ENCODE measurements at places on chromosomes 12 and 14.

GRCh38 chr12:121767525-121768016, 25.9 kb downstream of the RHOF start:
- peaks cover 3% of the 10 kb centered on the region for H3K4me1 ChIP-seq
- no peak for DNase-seq
- no peaks in the 10 kb centered on the region for H3K27me3 ChIP-seq
- no peak overlapping the region for H3K27ac ChIP-seq

GRCh38 chr14:67602995-67603545, 3.0 kb upstream of the PIGH start:
- no peaks in the 10 kb centered on the region for H3K36me3 ChIP-seq

DNA sequence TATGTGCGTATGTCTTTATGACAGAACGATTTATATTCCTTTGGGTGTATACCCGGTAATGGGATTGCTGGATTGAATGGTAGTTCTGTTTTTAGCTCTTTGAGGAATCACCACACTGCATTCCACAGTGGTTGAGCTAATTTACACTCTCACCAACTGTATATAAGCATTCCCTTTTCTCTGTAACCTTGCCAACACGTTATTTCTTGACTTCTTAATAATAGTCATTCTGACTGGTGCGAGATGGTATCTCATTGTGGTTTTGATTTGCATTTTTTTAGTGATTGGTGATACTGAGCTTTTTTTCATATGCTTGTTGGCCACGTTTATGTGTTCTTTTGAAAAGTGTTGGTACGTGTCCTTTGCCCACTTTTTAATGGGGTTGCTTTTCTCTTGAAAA, 49.7 kb downstream of the FRS2 start:
- no peak overlapping the region for H3K4me3 ChIP-seq
- peaks cover 11% of the 10 kb centered on the region for H3K4me1 ChIP-seq
- H3K27me3 ChIP-seq = no peaks in the 10 kb centered on the region
- no peaks in the 10 kb centered on the region for H3K36me3 ChIP-seq
- no peak overlapping the region for H3K27ac ChIP-seq

- H3K4me1 ChIP-seq = peaks cover 24% of the 10 kb centered on the region
- H3K4me3 ChIP-seq = no peak overlapping the region
- no peaks in the 10 kb centered on the region for H3K27me3 ChIP-seq
- H3K27ac ChIP-seq = no peak overlapping the region
- DNase-seq = no peak
Measured at GRCh38 chr14:102633906-102634595, 41.6 kb downstream of the RCOR1 start.

- peaks cover 11% of the 10 kb centered on the region for H3K4me1 ChIP-seq
- DNase-seq = peak; percentile 54
- H3K36me3 ChIP-seq = peaks cover 3% of the 10 kb centered on the region
- peaks cover 13% of the 10 kb centered on the region for H3K27me3 ChIP-seq
Measured at GRCh38 chr14:22822571-22823098, 7.1 kb upstream of the MRPL52 start.

- no peak overlapping the region for H3K27ac ChIP-seq
- no peaks in the 10 kb centered on the region for H3K4me1 ChIP-seq
- H3K4me3 ChIP-seq = no peak overlapping the region
- no peak for DNase-seq
- no peaks in the 10 kb centered on the region for H3K36me3 ChIP-seq
Measured at GRCh38 chr14:101105045-101105444, 201.5 kb upstream of the RTL1 start.

- no peaks in the 10 kb centered on the region for H3K36me3 ChIP-seq
- H3K27ac ChIP-seq = no peak overlapping the region
- no peaks in the 10 kb centered on the region for H3K27me3 ChIP-seq
- no peaks in the 10 kb centered on the region for H3K4me1 ChIP-seq
- no peak for DNase-seq
Measured at GRCh38 chr12:114949058-114949820, 265.3 kb upstream of the TBX3 start.

DNA sequence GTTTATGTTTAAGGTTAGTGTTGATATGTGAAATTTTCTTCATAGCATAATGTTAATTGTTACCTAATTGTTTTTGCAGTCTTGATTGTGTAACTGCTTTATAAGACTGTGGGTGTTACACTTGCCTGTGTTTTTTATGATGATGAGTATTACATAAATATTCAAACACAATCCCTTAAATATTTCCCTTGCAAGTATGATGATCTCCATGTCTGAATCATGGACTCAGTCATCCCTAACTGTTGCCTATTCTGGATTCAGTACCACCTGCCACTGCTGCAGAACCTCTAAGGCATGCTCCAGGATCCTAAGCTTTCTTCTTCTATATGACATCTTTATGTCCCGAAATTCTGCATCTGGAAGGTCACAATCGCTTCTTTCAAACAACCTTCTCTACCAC, 246.3 kb upstream of the CLEC14A start:
- no peaks in the 10 kb centered on the region for H3K27me3 ChIP-seq
- no peaks in the 10 kb centered on the region for H3K4me1 ChIP-seq
- H3K4me3 ChIP-seq = no peak overlapping the region
- DNase-seq = no peak
- no peaks in the 10 kb centered on the region for H3K36me3 ChIP-seq

- no peak overlapping the region for H3K27ac ChIP-seq
- H3K4me3 ChIP-seq = no peak overlapping the region
- no peaks in the 10 kb centered on the region for H3K4me1 ChIP-seq
- peaks cover 63% of the 10 kb centered on the region for H3K27me3 ChIP-seq
Measured at GRCh38 chr14:54251356-54251755, 145.5 kb upstream of the CDKN3 start.

DNA sequence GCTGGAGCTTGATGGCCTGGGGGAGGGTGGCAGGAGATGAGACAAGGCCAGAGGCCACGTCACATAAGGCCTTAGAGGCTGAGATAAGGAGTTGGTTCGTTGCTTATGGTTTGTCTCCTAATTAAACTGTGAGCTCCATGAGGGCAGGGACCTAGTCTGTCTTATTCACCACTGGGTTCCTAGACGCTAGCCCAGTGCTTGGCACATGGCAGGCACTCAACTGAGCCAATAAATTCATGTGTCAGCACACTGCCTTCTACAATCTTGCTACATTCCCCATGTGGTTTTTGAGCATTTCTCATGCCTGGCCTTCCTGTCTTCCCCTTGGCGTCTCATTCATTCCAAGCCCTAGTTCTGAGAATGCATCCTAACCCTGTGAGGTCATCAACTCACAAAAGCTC, 92.5 kb upstream of the MED13L start:
- H3K27ac ChIP-seq = no peak overlapping the region
- DNase-seq = no peak
- no peak overlapping the region for H3K4me3 ChIP-seq
- no peaks in the 10 kb centered on the region for H3K4me1 ChIP-seq
- H3K27me3 ChIP-seq = no peaks in the 10 kb centered on the region

GRCh38 chr14:103735022-103735421, 19.4 kb downstream of the ZFYVE21 start:
- no peaks in the 10 kb centered on the region for H3K4me1 ChIP-seq
- H3K4me3 ChIP-seq = no peak overlapping the region
- H3K36me3 ChIP-seq = no peaks in the 10 kb centered on the region
- no peaks in the 10 kb centered on the region for H3K27me3 ChIP-seq

GRCh38 chr14:74843653-74844052, 32.3 kb downstream of the PROX2 start:
- no peak overlapping the region for H3K27ac ChIP-seq
- no peak overlapping the region for H3K4me3 ChIP-seq
- H3K4me1 ChIP-seq = peaks cover 23% of the 10 kb centered on the region

DNA sequence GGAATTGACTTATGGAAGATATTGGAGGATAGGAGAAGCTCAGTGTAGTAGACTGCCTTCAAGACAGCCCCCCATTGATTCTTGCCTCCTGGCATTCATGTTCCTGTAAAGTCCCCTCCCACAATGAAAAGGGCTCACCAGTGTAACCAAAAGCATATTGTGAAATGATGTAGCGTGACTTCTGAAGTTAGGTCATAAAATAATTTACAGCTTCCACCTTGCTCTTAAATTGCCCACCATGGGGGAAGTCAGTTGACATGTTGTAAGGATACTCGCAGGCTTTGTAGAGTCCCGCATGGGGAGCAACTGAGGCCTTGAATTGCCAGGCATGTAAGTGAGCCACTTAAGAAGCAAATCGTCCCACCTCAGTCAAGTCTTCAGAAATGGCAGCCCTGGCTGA, 25.1 kb downstream of the GTSF1 start:
- no peak overlapping the region for H3K4me3 ChIP-seq
- H3K36me3 ChIP-seq = no peaks in the 10 kb centered on the region
- no peak overlapping the region for H3K27ac ChIP-seq
- no peak for DNase-seq

DNA sequence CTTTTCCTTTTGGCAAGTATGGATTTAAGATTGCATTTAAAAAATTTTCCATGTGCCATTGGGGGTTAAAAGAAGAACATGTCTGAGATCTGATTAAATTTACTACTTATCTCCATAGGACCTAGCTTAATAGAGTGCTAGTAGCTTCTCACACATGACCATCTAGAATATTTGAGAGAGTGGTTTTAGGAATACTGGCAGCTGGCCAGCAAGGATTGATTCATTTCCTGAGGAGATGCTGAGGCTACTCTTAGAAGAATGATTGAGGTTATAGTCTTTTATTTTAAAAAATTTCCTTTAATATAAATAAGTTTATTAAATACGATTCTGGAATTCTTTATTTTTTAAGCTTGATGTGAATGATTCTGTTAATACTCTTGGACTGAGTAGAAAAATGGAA, 56.2 kb downstream of the MIPOL1 start:
- no peak overlapping the region for H3K27ac ChIP-seq
- no peak for DNase-seq
- no peaks in the 10 kb centered on the region for H3K4me1 ChIP-seq
- no peaks in the 10 kb centered on the region for H3K36me3 ChIP-seq

DNA sequence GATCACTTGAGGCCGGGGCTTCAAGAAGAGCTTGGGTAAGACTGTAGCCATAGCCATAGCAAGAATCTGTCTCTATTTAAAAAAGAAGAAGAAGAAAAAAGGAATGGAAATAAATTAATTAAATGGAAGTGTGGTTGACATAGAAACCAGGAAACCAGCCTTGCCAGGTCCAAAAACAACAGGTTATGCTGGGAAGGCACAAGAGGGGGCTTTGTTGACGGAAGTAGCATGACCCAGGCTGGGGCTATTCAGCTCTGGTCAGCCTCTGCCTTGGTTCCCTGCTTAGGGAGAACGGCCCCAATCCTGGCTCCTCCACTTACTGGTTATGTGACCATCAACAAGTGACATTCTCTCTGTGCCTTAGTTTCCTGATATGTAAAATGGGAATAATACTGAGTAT, 14.4 kb upstream of the GPR68 start:
- H3K4me1 ChIP-seq = peaks cover 51% of the 10 kb centered on the region
- no peaks in the 10 kb centered on the region for H3K36me3 ChIP-seq
- H3K4me3 ChIP-seq = no peak overlapping the region
- H3K27me3 ChIP-seq = no peaks in the 10 kb centered on the region

- H3K27me3 ChIP-seq = no peaks in the 10 kb centered on the region
- no peaks in the 10 kb centered on the region for H3K36me3 ChIP-seq
- H3K4me3 ChIP-seq = no peak overlapping the region
- no peaks in the 10 kb centered on the region for H3K4me1 ChIP-seq
Measured at GRCh38 chr12:65685514-65685913, 138.8 kb upstream of the HMGA2 start.

DNA sequence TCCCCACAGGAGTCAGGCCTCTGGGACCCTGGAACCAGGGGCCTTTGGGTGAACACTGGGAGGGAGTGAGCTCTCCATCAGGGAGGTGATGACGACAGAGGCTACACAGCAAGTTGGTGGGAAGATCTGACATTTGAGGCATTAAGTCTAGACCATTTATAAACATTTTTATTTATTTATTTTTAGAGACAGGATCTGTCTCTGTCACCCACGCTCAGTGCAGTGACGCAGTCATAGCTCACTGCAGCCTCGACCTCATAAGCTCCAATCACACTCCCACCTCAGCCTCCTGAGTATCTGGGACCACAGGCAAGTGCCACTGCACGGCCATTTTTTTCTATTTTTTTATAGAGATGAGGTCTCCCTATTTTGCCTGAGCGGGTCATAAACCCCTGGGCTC, 53.6 kb downstream of the TEAD4 start:
- H3K4me3 ChIP-seq = no peak overlapping the region
- H3K27ac ChIP-seq = no peak overlapping the region
- no peak for DNase-seq
- H3K27me3 ChIP-seq = peaks cover 13% of the 10 kb centered on the region

DNA sequence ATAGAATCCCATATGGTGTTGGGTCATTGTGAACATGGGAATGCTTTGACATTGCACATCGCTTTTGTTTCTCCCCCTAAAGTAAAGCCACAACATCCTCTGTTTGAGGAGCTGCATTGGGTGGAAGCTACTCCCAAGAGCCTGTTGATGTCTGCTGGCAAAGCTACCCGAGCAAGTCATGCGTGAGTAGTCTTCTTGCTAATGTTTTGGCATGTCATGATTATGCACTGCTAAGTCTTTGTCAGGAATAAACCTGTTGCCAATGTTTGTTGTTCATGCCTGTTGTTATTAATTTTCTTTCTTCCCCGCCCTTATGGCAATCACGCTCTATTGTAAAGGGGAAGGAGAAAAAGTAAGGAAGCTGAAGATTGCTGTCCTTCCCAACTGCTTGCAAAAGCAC, 97.3 kb downstream of the EXOC5 start:
- no peak overlapping the region for H3K4me3 ChIP-seq
- H3K27me3 ChIP-seq = peaks cover 37% of the 10 kb centered on the region
- DNase-seq = no peak
- H3K4me1 ChIP-seq = no peaks in the 10 kb centered on the region

DNA sequence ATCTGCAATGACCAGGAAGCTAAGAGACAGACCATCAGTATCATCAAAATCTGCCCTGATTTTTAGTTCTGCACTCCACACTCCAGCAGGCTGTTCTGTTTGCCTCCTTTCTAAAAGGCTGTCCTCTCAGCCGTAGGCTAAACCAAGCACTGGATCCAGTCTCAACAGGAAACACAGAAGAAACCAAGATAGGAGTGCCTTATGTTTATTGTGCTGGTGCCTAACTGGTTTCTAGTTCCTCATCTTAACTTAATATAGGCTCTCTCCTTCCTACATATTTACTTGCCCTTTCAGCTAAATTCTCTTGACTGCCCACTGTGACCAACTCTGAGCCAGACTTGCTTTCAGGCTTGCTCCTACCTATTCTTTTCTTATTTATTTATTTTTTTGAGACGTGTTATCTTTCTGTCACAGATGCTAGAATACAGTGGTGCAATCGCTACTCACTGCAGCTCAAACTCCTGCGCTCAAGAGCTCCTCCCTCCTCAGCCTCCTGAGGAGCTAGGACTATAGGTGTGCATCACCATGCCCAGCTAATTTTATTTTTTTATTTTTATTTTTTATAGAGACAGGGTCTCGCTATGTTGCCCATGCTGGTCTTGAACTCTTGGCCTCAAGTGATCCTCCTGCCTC, 30.8 kb downstream of the GALNT4 start:
- H3K4me1 ChIP-seq = peaks cover 21% of the 10 kb centered on the region
- DNase-seq = no peak
- peaks cover 7% of the 10 kb centered on the region for H3K36me3 ChIP-seq
- H3K27ac ChIP-seq = no peak overlapping the region

DNA sequence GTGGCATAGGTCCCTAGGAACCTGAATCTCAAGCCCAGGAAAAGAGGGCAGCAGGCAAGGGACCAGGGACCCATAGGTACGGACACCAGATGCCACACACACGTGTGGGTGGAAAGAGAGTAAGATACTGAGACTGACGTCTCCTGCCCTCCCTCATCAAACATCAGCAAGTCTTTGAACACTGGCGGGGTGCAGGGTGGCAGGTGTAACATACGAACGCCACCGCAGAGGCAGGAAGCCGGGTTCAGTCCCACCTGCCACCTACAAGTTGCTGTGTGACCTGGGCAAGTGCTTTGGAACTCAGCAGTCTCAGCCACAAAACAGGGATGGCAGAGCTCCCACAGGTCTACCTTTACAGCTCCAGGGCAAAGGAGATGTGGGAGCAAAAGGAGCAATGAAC, 11.1 kb downstream of the ACTN1 start:
- H3K4me3 ChIP-seq = peak overlapping the region; percentile 83
- DNase-seq = peak; percentile 33

- no peak overlapping the region for H3K4me3 ChIP-seq
- no peaks in the 10 kb centered on the region for H3K36me3 ChIP-seq
- no peak overlapping the region for H3K27ac ChIP-seq
- H3K27me3 ChIP-seq = no peaks in the 10 kb centered on the region
Measured at GRCh38 chr12:86770871-86771270, 514.7 kb upstream of the MGAT4C start.

Measured in T-helper 17 cell (primary cell).